Daoy (cell line): ENCODE measurements at places on chromosomes 13 and 19. TPM values are rescaled to one million over a fixed set of nuclear protein-coding genes. Genes with fewer than 3 reads are reported as not detected.

The RRAS gene
- total RNA-seq: 11.0 and 12.7 TPM in 2 replicates

The ZNF431 gene
- total RNA-seq: 1.7 and 3.8 TPM in 2 replicates

The SPACA7 gene
- not detected in 2 replicates for total RNA-seq

The SH2D3A gene
- total RNA-seq: 1.3 and 1.8 TPM in 2 replicates

The UBE2L5 gene
- total RNA-seq: not detected in 2 replicates
